HCEC 1CT (cell line): ENCODE measurements at places on chromosomes 12 and 14.
A peak's percentile ranks its signal among the peaks of the same experiment; 100 is the strongest.

DNA sequence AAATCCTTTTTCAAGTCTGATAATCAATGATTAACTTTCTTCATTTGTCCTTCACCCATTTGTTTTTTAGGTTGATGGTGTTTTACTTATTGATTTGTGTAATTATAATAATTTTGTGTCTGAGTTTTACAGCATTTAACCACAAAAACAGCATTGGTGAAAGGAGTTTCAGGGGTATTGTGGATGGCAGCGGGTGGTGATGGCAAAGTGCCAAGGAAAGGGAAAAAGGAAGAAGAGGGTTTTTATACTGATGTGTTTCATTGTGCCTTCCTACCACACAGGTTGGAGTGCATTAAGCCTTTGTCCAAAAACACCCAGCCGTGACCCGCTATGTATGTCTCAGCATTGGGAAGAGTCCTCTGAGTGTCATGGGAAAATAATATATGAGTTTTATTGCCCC is 150.3 kb downstream of the DAD1 start:
- DNase-seq: no peak

DNA sequence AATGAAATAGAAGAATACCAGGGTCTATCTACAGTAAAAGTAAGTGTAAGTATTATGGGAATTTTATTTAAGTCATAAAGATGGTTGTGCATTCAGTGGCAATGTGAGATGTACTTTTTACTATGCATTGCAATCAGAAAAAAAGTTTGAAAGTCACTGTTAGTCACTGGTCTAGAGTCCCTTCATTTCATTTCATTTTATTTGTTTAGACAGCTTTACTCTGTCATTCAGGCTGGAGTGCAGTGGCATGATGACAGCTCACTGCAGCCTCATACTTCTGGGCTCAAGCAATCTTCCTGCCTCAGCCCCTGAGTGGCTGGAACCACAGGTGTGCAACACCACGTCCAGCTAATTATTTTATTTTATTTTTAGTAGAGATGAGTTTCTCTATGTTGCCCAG is 42.6 kb downstream of the TGFB3 start:
- DNase-seq: no peak

GRCh38 chr14:24084440-24084839 is 9.7 kb upstream of the PCK2 start:
- DNase-seq: no peak

GRCh38 chr12:120474616-120474960 is 5.0 kb upstream of the SRSF9 start:
- peak; percentile 65 for DNase-seq

GRCh38 chr14:61747342-61747741 is 14.9 kb upstream of the SNAPC1 start:
- no peak for DNase-seq

DNA sequence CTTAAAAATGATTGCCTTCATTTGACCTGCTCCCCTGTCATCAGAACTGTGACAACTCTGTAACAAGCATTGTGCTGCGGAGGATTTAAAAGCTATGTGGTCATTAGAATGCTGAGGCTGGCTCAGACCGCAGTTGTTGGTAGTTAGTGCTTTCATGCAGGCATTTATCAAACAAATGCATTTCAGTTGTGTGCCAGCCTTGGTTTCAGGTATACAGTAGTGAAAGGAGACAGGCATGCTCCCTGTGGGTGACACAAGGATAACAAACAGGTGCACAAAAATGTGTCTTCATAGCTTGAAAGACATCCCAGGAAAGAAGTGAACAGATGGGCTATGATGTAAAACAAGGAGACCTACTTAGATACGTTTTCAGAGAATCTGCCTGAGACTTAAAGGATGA is 60.6 kb downstream of the MARK3 start:
- DNase-seq: no peak

DNA sequence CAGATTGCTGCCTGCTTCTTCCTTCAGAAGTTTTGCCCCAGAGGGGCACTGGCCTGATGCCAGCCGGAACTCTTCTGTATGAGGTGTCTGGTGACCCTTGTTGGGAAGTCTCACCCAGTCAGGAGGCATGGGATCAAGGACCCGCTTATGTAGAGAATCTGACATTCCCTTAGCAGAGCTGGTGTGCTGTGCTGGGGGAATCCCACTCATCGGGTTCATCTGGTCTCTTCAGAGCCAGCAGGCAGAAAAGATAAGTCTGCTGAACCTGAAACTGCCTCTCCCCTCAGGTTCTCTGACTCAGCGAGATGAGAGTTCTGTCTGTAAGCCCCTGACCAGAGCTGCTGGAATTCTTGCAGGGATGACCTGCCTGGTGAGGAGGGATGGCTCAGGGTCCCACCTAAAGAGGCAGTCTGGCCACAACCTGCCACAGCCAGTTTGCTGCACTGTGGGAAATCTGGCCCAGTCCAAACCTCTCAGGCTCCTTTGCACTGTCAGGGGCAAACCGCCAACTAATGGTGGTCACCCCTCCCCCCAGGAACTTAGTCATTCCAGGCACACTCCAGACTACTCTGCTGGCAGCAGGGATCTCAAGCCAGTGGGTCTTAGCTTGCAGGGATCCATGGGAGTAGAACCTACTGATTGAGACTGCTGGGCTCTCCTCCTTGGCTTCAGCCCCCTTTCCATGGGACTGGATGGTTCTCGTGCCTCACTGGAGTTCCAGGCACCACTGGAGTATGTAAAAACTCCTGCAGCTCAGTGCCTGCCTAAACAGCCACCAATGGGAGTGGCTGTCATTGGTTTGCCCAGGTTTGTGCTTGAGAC is 4.1 kb downstream of the CLEC2D start:
- DNase-seq: peak; percentile 87

GRCh38 chr14:85263916-85264675 is 265.8 kb upstream of the FLRT2 start:
- no peak for DNase-seq

DNA sequence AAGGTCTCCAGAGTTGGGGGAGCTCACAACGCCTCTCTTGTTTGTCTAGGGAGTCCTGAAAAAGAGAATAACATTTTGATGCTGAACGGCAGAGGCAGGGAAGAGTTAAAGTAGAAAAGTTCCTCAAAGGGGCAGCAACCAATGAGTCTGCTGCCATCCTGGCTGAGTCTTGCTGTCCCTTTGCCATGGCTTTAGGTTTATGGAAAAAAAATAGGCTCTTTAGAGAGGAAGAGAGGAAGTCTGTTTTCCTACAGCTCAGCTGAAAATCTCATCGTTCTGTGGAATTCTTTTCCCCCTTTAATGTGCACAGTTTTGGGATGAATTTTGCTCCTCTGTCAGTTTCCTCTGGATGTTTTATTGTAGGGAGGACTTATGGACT is 314.8 kb upstream of the TBX3 start:
- DNase-seq: no peak

DNA sequence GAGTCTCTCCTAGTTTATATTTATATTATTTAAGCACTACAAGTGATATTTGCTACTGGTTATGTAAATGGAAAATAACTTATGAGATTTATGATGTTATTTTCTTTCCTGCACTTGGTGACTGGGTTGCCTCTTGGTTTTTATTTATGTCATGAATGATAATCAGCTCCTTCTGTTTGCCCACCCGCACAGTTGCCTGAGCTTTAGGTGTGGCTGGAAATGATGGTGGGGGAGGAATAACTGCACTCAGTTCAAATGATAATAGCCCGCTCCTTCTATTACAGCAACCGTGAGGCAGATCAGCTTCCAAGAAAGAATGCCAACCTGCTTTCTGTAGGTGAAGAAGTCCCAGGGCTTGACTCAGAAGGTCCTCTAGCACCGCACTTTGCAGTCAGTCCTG is 190.2 kb upstream of the CAND1 start:
- no peak for DNase-seq

DNA sequence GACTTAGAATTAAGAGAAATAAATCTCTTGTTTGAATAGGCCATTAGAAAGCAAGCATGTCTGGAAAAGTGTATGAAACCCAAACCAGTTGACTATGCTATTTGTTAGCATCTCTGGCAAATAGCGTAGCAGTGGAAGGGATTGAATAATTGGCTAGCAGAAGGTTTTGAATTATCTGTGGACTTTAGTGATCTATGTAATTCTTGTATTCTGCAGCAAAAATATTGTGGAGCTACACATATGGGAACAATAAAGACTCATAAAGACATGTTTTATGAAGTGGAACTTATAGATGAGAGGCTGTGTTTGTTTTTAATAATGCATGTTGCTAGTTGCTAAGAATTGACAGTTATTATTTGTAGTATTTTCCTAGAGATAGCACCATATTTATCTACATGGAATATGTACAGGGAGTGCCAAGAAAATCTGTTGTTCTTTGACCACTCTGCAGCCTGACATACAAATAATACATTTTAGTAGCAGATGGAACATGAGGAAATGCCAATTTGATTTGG is 4.7 kb downstream of the SRGAP1 start:
- no peak for DNase-seq

- DNase-seq: no peak
Observed at GRCh38 chr12:83462419-83462818, 775.7 kb downstream of the TMTC2 start.

- no peak for DNase-seq
Observed at GRCh38 chr12:104953323-104953722, 4.8 kb downstream of the SLC41A2 start.

DNA sequence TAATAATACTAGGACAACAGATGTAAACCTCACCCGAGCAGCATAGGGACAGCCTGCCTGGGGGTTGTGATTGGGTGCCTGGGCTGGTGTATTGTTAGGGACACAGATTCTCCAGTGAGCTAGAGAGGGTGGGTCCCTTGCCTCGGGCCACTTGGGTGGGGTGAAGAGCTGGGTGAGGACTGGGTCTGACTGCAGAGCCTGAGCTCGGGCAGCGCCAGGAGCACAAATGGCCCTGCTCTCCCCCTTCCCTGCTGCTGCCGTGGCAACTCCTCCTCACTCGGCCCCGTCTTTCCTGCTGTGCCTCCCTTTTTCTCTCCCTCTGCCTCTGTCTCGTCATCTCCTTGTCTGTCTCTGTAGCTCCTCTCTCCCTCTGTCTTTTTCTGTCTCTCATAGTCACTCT is 115.4 kb downstream of the GLT1D1 start:
- no peak for DNase-seq

- DNase-seq: no peak
Observed at GRCh38 chr12:99093166-99093565, 448.1 kb downstream of the APAF1 start.

GRCh38 chr12:121776190-121777098 is 17.0 kb downstream of the RHOF start:
- DNase-seq: peak; percentile 46

- no peak for DNase-seq
Observed at GRCh38 chr14:23185063-23185462, 1.6 kb upstream of the SLC7A8 start.

DNA sequence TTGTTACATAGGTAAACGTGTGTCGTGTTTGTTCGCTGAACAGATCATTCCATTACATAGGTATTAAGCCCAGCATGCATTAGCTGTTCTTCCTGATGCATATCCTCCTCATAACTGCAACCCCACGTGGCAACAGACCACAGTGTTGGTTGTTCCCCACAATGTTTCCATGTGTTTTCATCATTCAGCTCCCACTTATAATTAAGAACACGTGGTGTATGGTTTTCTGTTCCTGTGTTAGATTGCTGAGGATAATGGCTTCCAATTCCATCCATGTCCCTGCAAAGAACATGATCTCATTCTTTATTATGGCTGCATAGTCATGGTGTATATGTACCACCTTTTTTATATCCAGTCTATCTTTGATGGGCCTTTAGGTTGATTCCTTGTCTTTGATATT is 1071.1 kb downstream of the SLC16A7 start:
- no peak for DNase-seq

DNA sequence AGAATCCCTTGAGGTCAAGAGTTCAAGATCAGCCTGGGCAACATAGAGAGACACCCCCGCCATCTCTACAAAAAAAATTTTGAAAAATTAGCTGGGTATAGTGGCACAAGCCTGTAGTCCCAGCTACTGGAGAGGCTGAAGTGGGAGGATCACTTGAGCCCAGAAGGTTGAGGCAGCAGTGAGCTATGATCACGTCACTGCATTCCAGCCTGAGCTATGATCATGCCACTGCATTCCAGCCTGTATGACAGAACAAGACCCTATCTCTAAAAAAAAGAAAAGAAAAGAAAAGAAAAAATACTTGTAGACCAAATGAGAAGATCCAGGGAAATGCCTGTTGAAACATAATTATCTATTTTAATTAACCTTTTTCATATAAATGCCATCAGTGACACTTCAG is 93.8 kb upstream of the MDM1 start:
- DNase-seq: peak; percentile 85

DNA sequence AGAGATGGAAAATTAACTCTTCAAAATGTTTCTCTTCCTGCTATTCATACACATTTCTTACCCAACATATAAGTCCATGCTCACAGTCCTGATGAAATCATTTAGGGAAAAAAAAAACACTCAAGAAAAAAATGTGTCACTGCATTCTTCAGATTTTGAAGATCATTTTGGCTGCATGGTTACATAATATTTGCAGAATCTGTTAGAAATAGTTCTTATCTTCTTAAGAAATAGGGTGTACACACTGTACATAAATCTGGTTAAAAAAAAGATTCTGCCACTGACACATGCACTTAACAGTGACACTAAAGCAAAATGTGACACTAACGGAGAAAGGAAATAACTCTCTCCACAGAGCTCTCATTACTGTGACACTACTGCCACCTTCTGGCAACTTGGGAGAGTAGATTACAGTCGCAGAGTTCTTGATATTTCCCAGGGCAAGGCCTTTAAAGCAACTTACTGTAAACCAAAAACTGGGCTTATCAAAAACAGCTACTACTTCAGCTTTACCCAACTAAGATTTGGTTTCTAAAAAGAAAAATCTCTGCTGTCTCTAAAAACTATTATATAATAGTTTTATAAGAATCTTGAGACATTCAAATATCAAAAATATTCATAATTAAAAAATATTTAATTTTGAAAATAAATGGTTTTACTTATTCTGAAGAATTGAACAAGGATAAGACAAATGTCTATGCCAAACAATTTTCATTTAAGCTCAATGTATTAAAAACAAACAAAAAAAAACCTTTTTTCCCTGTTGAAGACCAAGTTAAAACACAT is 65.0 kb downstream of the SETD3 start:
- DNase-seq: peak; percentile 71

- DNase-seq: no peak
Observed at GRCh38 chr12:114194066-114194465, 211.9 kb downstream of the TBX5 start.

GRCh38 chr12:46432325-46432724 is 59.8 kb upstream of the SLC38A2 start:
- no peak for DNase-seq

GRCh38 chr12:116529048-116529447 is 30.1 kb upstream of the MAP1LC3B2 start:
- DNase-seq: no peak

- DNase-seq: no peak
Observed at GRCh38 chr12:31479516-31480210, 111.3 kb downstream of the DENND5B start.

GRCh38 chr14:104138098-104138717 is at the start of gene KIF26A:
KIF26A (plus strand) TSS chr14:104138587; CDS start chr14:104138723, 136 bp downstream.
- no peak for DNase-seq
